ENCODE measurements at places on chromosomes 5 and 9. TPM values are rescaled to one million over a fixed set of nuclear protein-coding genes. Genes with fewer than 3 reads are reported as not detected.

The SH3TC2 gene
- polyA plus RNA-seq, result 0.91 TPM

GRCh38 chr5:89087551-89088318 lies 204.8 kb upstream of the MEF2C start:
- DNase-seq, result no peak

DNA sequence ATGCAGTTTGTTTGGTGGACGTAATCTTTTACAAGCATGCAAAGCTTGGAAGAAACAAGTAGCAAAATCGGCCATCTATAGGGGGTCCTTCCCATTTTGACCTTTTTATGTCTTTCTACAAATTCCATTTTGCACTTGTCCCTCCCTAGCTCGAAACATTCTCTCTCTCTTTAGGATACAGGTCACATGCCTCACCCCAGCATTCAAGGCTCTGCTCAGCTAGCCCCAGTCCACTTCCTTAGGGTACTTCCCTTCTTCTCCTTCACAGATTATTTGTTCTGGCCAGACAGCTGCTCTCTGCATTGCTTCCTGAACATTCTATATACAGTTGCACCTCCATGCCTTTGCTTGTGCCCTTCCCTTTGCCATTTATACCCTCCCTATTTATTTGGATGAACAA lies 31.7 kb upstream of the TRIM14 start:
- no peak for DNase-seq

GRCh38 chr5:53472279-53472678 lies 8.2 kb upstream of the FST start:
- DNase-seq, result peak; percentile 24

GRCh38 chr5:120139039-120139438 lies 325.1 kb upstream of the PRR16 start:
- DNase-seq, result peak; percentile 64

The C9orf50 gene
- polyA plus RNA-seq, result not detected

DNA sequence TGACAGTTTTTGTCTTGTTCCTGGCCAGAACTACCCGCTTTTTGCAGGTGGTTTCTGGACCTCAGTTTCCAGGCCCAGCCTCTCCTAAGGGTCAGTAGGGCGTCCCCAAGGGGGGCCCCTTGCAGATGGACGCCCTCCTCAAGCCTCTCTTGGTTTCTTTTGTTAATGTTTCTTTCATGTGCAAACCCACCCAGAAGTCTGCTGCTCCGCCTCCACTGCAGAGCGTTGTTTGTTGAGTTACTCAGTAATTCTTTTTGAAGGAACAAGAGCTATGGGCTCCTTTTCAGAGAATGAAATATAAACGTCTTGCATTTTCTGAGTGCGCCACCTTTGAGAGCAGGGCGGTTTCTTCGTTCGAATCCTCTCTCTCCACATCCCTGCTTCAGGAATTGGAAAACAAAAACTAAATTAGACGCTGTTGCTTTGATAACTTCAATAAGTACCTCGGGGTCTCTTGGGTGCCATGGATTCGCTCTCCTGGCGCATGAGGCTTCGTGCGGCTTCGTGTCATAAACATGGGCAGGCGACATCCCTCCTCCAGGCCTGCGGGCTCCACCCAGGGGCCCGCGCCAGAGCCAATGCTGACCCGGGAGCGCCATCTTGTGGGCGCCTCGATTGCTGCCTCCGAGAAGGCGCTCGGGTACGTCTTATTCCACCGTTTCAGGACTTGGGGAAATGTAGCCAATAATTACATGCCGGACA lies 38.3 kb upstream of the CKMT2 start:
- peak; percentile 77 for DNase-seq

The SPINK1 gene
- not detected for polyA plus RNA-seq

- no peak for DNase-seq
Observed at GRCh38 chr9:21730899-21731298, 71.5 kb upstream of the MTAP start.

DNA sequence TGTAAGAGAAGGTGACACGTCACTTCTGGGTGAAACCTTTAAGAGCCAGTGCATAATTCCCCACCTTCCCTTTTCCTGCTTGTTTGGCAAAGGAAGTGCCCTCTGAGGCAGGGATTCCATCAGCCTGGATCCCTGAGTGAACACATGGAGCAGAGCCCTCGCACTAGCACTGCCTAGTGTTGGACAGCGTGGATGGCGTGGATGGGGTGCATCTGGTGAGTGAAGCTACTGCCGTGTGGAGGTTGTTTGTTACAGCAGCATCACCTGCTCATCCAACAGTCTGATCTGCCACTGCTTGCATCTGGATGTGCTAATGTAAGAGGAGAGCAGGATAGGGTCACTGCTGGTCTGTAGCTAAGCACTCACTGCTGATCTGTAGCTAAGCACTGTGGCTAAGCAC lies 35.2 kb downstream of the SLC35D2 start:
- no peak for DNase-seq

All from endothelial cell of umbilical vein (primary cell).